ENCODE measurements at places on chromosomes 3 and 15. TPM values are rescaled to one million over a fixed set of nuclear protein-coding genes. Genes with fewer than 3 reads are reported as not detected.

CRABP1 gene
- not detected for total RNA-seq

DNA sequence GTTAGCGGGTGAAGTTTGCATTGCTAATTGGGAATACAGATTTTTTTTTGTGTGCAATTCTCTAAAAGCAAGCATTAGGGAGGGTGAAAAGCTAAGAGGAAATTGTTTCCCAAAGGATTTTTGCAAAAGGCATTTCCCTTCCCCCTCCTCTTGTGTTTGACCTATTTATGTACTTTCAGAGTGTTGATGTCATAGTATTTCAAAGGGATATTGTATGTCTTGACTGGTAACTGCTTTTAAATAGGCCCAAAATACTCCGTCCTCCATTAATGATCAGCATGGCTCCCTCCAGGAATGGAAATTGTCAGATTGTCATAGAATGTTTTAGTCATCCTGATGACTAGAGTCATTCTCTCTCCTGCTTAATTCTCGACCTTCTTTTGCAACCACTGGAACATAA, 32.4 kb downstream of the TRIM71 start:
- DNase-seq: no peak

- no peak for DNase-seq
Observed at GRCh38 chr15:94230431-94230882, 904 bp upstream of the MCTP2 start.

DNA sequence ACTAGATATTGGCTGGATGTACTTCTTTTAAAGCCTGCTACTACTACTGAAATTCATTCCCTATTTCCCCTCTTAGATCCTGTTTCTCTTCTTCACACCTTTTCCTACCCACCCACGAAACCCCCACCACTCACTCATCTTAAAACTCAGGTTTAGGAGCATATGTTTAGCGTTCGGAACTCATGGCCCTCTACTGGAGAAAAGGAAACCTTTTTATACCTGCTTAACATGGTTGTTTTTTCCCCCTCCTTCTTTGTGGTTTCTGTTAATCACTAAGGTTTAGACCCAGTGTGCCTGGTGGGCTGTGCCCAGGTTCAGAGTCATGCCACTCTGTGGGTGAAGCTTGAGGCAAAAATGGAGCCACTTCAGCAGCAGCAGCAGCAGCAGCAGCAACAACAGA, 2.6 kb downstream of the ARID3B start:
- DNase-seq: no peak

ITIH1 gene
- total RNA-seq: not detected

DNA sequence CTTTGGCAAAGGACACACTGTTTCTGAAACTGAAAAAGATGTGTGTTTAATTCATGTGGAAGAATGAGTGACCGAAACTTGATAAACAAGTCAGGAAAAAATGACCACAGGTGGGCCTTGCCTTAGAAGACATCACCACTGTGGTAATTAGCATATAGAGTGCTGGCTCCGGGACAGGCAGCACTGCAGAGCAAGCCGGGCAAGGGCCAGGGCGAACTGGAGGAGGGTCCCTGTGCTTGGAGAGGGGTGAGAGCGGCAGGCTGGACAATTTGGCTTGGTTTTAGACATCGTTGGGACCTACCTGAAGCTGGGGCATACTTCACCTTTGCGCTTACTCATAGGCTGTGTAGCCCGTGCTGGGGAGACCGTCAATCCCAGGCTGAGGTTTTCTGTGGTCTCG, 8.2 kb downstream of the RTP3 start:
- DNase-seq: no peak

- peak; percentile 72 for DNase-seq
Observed at GRCh38 chr15:75727851-75728715, 15.4 kb upstream of the CSPG4 start.

DNA sequence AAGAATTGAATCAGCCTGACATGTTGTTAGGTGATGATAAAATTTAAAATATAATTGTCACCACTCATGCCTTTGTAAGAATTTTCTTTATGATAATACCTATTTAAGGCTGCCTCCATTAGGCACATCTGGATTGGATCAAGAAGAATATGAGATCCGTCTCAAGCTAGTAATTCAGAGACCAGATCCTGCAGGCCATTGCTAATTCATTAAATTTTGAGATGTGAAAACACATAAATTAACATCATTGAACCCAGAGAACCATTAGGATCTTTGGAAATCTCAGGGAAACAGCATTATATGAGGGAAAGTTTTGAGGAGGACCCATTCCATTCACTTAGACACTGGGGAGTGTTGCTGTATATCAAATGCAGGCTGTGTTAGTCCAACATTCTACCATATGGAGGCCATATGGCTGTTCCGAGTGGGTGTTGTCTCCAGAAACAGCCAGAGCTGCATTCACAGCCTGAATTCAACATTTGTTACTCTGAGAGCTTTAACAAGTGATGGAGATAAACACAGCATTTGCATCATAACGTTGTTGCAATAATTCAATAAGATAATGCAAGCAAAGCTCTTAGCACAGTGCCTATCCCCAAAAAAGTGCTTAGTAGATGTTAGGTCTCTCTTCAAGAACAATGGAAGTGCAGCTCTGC, 67.4 kb downstream of the DTWD1 start:
- DNase-seq: no peak

DNA sequence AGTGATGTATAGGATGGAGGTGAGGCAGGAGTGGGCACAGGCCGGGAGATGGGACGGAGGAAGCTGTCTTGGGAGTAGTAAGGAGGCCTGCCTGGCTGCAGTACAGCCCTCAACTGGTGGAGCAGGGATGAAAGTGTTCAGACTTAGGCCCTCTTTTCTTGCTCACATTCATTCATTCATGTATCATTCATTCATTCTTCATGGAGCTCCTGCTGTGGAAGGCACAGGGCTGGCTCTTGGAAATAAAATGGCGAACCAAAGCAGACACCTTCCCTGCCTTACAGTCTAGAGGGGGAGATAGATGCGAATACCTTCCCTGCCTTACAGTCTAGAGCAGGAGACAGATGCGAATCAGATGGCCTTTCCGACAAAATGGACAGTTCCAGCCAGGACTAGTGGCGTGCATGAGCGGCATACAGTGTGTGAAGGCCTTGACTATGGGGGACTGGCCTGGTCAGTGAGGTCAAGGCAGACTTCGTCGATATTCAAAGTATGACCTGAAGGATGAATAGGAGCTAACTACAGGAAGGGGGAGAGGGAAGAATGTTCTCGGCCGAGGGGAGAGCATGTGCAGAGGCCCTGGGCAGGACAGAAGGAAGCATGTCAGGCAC, 143.2 kb upstream of the TLE3 start:
- DNase-seq: no peak

GRCh38 chr3:67854663-67855062, 200.3 kb upstream of the SUCLG2 start:
- no peak for DNase-seq

CHRM5 gene
- not detected for total RNA-seq

DNA sequence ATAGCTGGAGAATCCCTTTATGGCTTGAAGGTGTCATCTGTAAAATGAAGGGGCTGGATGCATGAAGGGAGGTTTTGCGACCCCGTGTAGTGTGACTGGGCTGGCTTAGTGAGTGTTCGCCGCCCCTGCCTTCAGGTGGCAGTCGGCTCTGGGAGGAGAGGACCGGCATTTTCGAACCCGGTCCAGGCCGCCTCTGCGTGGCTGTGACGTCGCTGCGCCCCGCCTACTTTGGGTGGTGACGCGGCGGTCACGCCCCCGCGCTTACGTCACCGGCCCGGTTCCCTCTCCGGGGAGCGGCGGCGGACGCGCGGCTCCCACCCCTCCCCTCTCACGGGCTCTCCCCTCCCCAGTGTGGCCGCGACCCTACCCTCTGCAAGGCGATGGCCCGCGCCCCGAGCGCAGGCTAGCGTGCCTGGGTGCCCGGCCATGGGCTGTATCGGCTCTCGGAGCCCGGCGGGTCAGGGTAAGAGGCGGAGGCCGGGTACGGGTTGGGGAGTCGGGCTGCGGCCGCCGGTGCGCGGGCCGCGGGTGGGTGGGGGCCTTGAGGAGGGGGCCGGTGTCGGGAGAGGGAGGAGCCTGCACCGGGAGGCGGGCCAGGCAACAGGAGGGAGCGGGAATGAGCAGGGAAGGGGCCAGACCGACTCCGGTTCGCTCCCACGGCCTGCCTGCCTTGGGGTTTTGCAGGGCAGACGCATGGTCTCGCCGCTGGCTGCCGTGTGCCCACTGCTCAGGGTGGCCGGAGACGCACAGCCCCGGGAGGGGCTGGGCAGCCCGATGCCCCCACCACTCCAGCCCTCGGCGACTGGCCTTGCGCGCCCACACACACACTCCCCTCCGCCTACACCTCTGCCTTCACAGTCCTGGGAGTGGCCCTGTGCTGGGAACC, 1.5 kb upstream of the FAM131A start:
- DNase-seq: peak; percentile 88

OIP5 gene
- 3.6 TPM for total RNA-seq

- DNase-seq: no peak
Observed at GRCh38 chr3:95434491-95434890, 1371.6 kb downstream of the NSUN3 start.

GRCh38 chr3:149942409-149942808, 28.3 kb downstream of the PFN2 start:
- no peak for DNase-seq

All from dermis blood vessel endothelial cell (primary cell).